HT1080 (cell line): ENCODE measurements at places on chromosomes 2 and 18.

GRCh38 chr2:147068071-147068470, 776.8 kb upstream of the ACVR2A start:
- DNase-seq: no peak

DNA sequence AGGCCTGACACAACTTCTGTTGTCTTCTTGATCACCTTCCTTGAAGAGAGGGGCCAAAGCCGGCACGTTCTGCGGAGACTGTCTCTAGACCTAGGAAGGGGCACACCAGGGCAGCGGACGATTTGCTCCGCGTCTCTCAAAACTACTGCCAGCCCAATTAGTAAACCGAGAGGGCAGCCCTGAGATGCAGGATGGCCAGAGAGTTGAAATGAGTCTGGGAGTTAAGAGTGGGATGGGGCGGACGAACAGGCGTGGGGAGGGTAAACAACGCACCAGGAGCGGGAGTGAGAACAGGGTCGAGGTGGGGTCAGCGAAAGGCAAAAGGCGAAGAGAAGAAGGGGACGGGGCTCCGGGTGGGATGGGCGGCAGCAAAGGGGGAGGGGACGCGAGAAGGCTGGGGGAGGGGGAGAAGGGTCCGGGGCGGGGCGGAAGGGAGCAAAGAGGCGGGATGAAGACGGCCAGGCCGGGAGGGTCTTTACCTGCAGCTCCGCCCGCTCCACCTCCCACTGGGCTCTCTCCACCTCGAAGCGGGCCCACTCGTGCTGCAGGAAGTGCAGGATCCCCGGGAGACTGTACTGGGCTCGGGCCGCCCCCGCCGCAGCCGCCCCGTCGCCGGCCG, 476 bp downstream of the STRN start:
- DNase-seq: peak; percentile 9

DNA sequence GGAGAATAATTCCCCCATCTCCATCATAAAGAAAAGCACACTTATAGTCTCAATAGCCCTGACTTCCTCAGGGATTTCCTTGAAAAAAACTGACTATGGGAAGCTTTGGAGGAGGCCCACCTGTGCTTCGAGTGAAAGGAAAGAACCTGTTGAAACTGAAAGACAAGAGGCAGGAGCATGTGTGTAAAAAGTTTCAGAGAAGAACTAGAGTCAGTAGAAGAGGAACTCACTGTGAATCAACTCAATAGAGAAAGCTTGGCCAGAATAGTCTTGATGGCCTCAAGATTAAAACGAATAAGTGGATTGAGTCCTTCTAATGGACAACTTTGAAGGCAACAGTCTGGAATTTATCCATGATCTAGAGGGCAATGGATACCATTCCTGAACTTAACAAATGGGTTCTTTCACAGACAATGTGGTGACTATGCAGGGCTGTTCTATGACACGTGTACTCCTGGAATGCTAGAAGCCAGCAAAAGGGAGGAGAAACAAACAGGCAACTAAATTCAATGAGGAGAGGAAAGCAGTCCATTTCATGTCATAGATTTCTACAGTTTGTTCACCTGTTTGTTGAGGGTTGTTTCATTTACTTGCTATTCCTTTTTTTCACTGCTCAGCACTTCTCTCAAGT, 442.3 kb downstream of the GRB14 start:
- peak; percentile 44 for DNase-seq

GRCh38 chr2:84388921-84389490, 70.1 kb downstream of the SUCLG1 start:
- no peak for DNase-seq

- DNase-seq: no peak
Measured at GRCh38 chr2:77013953-77014352, 508.2 kb downstream of the LRRTM4 start.

DNA sequence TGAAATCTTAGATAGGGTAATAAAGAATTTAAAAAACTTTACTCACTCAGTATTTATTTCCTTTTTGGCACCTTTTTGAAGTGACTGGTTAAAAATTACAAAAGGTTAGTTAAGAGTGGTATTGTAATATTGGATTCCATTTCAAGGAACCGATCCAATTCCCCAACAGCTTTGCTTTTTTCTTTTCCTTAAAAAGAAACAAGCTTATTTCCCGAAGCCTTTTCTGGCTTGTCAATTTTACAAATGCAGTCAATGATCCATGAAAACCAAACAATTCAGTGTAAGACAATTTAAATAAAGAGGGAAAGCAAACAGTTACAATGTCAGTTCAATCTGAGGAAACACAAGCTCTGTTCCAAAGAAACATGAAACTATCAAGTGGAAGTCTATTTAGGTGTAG, 200.2 kb downstream of the RIT2 start:
- DNase-seq: no peak

- DNase-seq: no peak
Measured at GRCh38 chr2:9268301-9269080, 61.9 kb downstream of the ASAP2 start.

GRCh38 chr18:10239991-10240634, 214.3 kb upstream of the APCDD1 start:
- DNase-seq: no peak

DNA sequence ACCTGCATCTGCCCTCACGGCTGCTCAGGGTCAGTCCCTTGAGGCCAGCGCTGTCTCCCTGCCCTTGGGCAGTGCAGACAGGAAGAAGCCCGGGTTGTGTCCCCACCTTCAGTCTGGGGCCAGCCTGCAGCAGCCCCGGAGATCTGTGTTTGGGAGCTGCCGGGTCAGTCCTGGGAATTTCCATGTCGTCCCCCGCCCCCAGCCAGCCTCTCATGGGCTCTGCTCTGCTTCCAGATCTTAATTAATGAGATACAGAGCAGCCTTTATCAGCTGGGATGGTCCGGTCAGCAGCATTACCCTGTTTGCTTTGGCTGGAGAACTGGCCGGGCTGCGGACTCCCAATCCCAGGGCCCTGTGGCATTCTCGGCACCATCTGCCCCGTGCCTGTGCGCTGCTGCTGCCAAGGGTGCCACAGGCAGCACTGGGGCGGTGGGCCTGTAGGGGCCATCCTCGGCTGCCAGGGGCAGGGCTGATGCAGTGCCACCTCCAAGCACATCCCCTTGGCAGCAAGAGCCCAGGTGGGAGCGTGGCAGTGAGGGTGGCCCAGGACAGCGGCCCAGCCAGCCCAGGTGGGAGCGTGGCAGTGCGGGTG, 2.4 kb downstream of the BOK start:
- DNase-seq: no peak

DNA sequence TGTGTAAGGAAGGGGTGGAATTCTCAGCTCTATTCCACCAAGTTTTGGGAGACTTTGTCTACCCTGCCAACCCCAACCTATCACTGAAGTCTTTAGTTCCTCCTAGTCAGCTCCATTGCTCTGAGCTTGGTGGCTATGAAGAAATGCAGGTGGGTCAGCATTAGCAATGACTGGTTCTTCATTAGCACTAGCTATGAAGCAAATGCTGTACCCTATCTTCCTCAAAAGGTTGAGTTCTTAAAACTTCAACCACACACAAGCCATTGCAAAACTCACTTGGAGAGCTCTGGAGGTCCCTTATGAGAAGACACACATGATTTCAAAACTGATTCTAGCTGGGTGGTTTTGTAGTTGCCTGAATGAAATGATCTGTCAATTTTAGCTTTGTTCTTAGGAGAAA, 193.8 kb downstream of the IKZF2 start:
- DNase-seq: no peak

DNA sequence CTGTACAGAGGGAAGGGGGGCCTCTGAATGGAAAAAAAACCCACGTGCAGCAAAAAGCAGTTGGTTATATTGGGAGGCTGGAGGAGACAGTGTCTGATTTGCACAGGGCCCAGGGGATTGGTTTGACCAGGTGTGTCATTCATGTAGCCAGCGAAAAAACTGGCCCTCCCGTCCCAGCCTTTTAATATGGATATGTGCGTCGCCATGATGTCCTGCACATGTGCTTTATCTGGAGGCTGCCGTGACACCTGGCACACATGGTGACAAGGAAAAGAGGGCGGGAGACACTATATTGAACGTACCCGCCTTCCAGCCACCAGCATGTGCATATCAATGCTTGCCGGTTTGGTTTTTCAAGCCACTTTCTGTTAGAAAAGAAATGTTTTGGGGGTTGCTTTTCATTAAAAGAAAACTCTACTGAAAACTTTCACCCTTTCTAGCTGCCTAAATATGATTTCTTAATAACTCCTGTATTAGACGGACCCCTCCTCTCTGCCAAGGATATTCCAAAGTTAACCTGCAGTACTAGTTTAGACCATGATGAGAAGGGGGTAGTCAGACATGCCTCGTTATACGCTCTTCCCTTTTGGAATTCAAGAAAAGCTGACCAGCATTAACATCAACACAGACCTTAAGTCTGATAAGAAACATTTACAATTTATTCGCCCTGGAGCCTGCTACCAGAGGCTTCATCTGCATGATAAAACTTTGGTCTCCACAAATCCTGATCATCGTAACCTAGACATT, 16.2 kb downstream of the SLC25A52 start:
- DNase-seq: no peak

GRCh38 chr2:196041786-196042185, 26.9 kb downstream of the DNAH7 start:
- DNase-seq: no peak

GRCh38 chr2:26938399-26939118, 31.9 kb upstream of the MAPRE3 start:
- peak; percentile 29 for DNase-seq

- no peak for DNase-seq
Measured at GRCh38 chr18:13563390-13563805, 163.0 kb downstream of the FAM210A start.

- DNase-seq: no peak
Measured at GRCh38 chr2:210527286-210527685, 29.1 kb upstream of the CPS1 start.

DNA sequence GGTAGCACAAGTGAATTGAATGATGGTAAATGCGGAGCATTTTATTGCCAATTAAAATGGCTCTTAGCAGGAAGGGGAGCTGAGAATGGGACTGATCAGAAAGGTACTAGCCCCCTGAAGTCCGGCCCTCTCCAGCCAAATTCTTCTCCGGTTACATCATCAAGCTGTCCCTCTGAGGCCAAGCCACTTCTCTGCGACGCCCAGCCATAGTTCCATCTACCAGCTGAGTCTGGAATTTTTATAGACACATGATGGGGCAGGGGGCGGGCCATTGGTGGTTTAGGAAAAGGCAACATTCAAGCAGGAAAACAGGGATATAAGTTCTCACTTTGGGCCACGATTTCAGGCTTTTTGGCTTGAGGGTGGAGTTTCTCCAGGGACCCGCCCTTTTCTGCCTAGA, 22.7 kb downstream of the RPRM start:
- peak; percentile 8 for DNase-seq

DNA sequence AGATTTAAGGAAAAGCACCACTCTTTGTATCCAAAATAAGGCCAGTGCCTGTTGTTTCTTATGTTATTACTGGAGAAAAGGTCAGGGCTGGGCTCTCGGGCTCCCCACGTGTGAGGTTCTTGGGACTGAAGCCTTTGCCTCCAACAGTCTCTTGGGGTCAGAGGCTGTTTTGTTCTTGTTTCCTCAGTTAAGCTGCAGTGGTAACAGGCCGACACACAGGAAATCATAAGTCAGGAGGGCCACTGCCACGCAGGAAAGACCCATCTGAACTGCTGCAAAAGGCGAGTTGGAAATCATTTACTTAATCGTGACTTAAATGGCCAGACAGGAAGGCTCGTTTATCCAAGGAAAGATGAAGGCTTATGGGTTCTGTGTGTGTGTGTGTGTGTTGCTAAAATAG, 30.3 kb upstream of the IL37 start:
- no peak for DNase-seq

GRCh38 chr2:69639266-69639665, 4.3 kb downstream of the AAK1 start:
- DNase-seq: no peak

DNA sequence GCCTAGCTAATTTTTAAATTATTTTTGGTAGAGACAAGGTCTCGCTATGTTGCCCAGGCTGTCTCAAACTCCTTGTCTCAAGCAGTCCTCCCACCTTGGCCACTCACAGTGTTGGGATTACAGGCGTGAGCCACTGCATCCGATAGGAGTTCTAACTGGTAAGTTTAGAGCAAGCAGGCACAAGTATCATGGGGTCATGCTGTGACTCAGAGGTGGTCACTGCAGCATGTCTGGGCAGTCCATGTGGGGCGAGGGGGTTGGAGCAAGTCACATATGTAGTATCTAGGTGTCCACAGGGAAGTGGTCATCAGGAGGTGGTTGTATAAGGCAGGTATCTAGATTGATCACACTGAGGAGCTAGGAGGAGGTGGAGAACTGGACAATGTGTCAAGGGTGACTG, 22.7 kb upstream of the STARD7 start:
- DNase-seq: no peak

DNA sequence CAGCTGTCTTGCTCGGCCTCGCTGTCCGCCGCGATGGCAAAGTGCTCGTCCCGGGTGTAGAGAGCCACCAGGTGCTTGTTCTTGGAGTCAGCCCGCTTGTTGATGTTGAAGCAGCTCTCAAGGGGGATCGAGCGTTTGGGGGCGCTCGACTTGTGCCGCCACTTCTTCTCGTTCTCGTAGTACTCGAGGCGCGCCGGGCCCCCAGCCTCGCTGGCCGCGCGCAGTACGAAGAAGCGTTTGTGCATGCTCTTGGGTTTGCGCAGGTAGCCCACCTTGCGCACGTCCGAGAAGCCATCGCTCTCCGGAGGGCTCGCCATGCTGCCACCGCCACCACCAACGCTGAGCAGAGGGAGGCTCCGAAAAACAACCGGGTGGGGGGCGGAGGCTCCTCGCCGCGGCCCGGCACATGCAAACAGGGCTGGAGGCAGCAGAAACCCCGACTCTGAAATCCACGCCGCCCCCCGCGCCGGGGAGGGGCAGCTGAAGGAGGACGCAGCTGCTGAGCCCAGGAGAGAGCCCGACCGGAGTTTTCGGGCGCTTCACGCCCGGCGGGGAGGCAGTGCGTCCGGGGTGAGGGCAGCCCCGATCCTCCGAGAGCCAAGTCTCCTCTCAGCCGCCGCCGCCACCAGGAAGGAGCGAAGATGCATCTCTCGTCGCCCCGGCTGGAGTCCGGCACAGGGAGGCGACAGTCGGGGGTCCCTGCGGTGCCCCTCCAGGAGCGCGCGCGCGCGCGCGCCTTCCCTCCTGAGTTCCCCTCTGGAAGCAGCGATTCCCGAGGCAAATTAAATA, 1.0 kb downstream of the IRS1 start:
- DNase-seq: peak; percentile 66

DNA sequence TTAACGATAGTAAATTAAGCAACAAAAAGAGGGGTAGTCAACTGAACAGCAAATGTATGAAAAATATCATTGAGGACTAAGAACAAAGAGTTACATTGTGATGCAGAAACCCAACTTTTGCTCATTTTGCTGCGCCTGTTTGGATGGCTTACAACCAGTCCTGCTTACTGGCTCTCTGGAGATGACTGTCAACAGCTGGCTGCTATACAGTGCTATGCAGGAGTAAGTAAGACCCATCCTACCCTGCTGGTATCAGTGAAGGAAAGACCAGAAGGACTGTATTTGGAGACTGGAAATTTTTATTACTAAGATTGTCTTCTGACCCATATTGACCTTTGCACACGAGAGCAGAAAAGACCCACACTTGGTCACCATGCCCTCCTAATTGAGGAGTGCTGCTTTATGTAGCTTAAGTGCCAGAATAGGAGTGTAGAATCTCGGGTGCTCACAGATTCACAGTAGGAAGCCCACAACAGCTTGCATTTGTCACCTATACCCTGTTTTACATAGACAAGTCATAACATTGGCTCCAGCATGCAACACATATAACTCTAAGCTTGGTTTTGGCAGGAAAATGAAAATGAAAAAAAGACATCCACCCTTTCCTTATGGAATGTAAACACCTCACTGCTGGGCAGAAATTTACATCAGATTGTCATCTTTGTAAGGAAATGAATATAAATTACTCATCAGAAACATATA, 1915.0 kb upstream of the CELF4 start:
- no peak for DNase-seq
